ENCODE measurements at places on chromosomes 7 and 10.

DNA sequence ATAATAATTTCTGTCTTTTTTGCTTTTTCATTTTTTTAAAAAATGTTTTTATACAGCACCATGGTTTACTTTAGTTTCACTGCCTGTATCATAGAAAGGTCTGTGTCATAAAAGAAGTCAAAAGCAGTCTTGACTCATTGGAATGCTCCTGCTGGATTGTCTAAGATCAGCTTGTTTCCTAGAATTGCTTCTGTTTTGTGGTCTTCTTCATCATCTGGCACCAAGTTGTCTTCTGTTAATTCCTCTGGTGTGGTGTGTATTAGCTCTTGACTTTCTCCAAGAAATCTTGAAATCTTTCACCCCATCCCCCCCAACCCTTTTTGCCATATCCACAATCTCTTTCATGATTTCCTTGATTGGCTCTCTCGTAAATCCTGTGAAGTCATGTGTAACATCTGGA lies 250.3 kb upstream of the CXCL12 start:
- no peak for DNase-seq

GRCh38 chr7:43513251-43513650 lies 69.7 kb upstream of the STK17A start:
- no peak for DNase-seq

GRCh38 chr7:5528815-5529442 lies 105.3 kb upstream of the TNRC18 start:
- no peak for DNase-seq

DNA sequence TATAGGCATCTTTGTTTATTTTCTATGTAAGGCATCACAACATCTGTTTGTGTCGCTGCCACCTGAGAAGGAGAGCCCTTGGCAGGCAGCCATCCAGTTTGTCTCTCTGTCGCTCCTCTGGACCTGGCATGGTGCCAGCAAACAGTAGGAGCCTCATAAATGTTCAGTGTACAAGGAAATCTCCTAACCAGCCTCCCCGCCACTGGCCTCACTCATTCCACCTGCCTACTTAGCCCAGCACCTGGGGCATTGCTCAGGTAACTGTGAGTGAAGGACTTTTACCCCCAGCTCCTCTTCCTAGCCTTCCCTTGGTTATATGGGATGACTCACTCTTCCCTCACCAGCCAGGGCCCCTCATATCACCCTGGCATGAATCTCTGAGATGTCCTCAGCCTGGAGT lies 61.7 kb upstream of the NPTX2 start:
- no peak for DNase-seq

DNA sequence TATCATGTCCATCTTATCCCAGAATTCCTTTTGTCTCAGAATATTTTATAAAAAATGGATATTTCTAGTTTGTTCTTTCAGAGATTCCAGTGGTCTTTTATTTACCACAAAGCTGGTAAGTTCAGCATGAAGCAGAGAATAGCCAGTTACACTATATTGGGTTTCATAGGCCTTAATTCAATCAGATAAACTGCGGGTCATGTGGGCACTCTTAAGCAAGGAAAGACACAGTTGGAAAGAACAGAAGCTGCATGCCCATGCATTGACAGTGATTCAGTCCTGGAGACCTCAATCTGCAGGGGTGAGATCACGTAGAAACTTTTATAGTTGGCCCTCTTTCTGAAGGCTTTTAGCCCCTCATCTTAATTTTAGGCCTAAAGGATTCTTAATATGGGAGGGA lies 281.3 kb upstream of the IGFBP3 start:
- no peak for DNase-seq

DNA sequence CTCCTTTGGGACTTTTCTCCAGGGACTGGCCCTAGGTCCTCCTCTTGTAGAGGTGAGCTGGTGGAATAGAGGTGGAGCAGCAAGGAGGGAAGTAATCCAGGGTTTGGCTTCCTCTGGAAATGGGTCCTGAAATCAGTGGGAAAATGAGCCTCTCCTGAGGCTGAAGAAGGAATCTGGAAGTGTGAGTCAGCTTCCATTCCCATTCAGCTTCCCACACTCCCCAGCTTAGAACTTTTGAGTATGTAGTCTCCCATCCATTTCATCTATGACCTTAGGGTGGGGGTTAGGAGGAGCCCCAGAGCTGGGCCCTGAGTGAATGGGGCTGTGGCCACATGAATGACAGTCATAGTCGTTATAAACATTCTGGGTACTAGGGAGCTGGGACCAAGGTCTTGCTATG lies 17.7 kb downstream of the LDB1 start:
- no peak for DNase-seq

DNA sequence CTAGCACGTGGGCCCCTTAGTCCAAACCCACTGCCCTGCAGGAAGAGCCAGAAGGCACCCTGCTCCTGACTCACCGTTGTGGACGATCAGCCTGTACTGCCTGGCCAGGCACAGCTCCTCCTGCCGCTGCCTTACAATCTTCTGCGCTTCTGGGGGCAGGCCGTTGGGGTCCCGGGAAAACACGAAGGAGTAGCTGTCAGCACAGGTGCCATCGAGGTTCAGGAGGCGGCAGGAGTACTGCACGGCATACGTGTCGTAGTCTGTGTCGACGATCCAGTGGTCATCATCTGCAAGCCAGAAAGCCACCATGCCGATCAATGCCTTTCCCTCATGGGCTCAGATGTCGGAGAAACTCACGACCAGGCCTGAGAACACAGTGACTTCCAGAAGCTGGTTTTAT lies 7.3 kb downstream of the RBP4 start:
- no peak for DNase-seq

DNA sequence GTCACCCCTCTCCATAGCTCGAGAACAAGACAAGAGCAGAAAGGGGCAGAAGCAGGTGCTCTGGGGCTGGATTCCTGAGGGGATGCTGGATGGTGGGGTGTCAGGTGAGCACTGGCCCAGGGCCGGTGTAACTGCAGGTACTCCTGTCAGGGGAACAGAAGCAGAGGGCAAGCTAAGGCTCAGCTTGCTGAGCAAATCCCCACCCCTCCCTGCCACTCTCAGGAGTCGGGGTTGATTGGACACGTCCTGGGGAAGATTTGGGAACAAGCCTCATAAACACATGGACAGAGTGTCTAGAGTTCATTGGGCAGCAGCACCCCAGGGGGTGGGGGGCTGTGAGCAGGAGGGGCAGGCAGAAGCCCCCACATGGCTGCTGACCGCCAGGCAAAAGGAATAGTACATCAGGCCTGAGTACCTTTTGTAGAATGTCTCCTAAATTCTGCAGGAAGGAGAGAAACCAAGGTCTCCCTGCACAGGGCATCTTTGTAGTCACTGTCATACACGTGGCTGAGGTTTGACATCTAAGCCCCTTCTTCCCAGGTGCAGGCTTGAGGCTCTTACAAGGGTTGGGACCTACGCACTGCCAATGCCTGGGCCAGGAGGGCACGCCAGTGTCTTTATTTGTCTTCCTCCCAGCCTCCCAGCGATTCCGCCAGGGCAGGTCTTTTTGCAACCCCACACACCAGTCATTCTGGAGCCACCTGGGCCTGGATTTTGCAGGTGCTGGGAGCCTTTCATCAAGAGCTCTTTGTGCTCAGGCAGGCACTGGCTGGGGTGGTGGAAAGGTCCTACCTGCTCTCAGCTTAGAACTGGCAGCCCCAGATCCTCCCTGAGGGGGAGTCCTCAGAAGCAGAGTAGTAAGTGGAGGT lies 2.8 kb downstream of the CALML3 start:
- DNase-seq: no peak

Data from CD4-positive, alpha-beta T cell treated with Interleukin-4 for 4 hours (primary cell).